ENCODE measurements at places on chromosomes 4 and X.
A peak's percentile ranks its signal among the peaks of the same experiment; 100 is the strongest.

GRCh38 chr4:157114671-157115070 lies 38.7 kb downstream of the GLRB start:
- DNase-seq, result no peak

GRCh38 chrX:66030505-66031317 lies 9.2 kb downstream of the VSIG4 start:
- peak; percentile 43 for DNase-seq

- peak; percentile 18 for DNase-seq
Measured at GRCh38 chrX:129653971-129654651, 645 bp downstream of the APLN start.

DNA sequence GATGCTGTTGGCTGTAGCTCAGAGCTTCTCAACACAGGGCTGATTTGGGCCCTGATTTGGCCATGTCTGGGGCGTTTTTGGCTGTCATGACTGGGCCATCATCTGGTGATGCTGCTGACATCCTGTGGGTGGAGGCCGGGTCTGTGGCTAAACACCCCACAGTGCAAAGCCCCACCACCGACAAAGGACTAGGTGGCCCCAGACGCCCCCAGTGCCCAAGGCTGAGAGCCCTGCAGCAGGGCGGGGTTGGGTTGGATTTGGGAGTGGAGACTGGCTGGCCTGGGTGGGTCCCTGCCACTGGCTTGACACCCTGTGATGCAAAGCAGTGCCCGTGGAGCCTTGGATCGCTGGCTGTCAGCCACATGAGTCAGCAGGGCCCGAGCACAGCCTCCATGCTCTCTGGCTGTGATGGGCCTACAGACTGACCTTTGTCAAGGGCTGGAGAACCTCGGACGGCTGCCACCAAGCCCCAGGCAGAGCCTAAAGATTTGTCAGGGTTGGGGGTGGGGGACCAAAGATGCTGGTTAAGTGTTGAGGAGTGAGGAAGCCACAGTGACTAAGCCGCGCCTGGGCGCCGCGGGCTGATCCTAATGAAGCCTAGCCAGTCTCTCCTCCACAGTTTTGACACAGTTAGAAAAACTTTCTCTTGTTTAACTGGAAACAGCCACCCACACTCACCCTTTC lies 28.3 kb downstream of the CYTL1 start:
- DNase-seq, result peak; percentile 8

- no peak for DNase-seq
Measured at GRCh38 chr4:66564901-66565651, 894.8 kb upstream of the EPHA5 start.

- DNase-seq, result no peak
Measured at GRCh38 chr4:26779674-26780073, 81.0 kb upstream of the STIM2 start.

DNA sequence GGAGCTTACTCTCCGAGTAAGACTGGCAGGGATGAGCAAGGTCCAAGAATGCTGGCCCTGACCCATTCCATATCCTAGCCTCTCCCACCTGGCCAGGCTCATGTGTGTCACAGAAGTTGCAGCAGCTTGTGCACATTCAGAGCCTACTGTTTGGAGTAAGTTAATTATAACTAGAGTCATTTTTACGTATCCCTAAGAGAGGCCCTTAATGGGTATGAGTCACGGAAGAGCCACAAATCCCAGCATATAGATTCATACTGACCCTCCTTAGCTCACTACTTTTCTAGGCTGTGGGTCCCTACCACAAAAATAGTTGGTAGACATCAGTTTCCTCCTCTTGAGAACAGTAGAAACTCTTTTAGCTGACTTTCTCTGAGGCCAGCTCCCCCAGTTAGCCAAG lies 118.3 kb upstream of the FRG1 start:
- DNase-seq, result no peak

- no peak for DNase-seq
Measured at GRCh38 chrX:50327235-50327634, 122.7 kb downstream of the CCNB3 start.

DNA sequence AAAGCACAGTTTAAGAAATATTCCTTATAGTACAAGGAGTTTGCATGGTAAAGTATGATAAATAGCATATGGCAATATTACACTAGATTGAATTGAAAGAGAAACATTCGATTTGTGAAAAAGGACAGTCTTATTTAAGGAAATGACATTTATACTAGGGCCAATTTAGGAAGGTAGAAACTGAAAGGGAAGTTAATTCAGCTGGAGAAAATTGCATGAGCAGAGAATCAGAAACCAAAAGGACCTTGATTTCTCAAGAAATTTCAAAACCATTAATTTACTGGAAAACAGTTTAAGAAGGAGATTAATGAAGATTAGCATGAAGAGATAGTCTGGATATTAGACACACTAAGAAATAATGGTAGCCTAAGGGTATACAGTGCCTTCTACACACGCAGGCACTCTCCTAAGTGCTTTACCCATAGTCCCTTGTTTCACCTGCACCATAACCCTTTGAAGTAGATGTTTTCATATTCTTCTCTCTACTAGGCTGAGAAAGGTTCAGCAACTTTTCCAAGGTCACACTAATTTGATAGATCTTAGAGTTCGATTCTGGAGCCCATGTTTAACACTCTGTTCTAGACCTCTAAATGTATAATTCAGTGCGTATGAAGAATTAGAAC lies 259.1 kb upstream of the SLIT2 start:
- no peak for DNase-seq

GRCh38 chr4:155903453-155903852 lies at the start of gene TDO2:
TSS of gene TDO2 (plus strand) at chr4:155903696. CDS start at chr4:155903759, 63 bp downstream.
- DNase-seq, result no peak

DNA sequence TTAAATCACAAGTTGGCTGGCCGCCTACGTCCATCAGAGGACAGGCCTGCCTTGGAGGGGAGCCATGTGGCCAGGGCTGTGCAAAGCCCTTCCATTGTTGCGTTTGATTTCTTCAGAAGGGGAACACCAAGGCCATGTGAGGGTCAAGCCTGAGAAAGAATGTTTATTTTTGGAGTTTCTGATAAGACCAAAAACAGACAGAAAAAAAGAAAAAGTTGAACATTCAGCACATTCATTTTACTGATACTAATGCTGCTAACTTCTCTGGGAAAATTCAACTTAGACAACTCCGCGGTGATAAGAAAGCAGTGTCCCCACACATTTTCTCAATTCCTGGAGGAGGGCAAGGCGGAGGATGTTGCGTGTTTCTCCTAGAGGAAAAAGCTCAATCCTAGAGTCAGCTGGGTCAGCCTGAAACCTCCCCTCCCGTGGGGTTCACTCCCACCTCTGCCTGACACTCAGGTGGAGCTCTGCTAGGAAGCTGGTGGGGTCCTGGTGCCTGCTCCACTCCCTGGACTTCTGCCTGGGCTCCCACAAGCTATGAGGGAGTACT lies 63.5 kb downstream of the ANAPC4 start:
- DNase-seq, result no peak

- no peak for DNase-seq
Measured at GRCh38 chr4:181504924-181505323, 738.3 kb upstream of the TENM3 start.

- DNase-seq, result no peak
Measured at GRCh38 chr4:154004507-154005170, 215.8 kb upstream of the SFRP2 start.

Measured in activated naive CD8-positive, alpha-beta T cell treated with anti-CD3 and anti-CD28 coated beads, Interleukin-2, amount 50 U/mL, for 24 hours (primary cell).